ENCODE measurements at places on chromosomes 16 and 17.

- no peak for DNase-seq
These were observed 6.0 kb upstream of the HS3ST3B1 start for GRCh38 chr17:14294876-14295275.

DNA sequence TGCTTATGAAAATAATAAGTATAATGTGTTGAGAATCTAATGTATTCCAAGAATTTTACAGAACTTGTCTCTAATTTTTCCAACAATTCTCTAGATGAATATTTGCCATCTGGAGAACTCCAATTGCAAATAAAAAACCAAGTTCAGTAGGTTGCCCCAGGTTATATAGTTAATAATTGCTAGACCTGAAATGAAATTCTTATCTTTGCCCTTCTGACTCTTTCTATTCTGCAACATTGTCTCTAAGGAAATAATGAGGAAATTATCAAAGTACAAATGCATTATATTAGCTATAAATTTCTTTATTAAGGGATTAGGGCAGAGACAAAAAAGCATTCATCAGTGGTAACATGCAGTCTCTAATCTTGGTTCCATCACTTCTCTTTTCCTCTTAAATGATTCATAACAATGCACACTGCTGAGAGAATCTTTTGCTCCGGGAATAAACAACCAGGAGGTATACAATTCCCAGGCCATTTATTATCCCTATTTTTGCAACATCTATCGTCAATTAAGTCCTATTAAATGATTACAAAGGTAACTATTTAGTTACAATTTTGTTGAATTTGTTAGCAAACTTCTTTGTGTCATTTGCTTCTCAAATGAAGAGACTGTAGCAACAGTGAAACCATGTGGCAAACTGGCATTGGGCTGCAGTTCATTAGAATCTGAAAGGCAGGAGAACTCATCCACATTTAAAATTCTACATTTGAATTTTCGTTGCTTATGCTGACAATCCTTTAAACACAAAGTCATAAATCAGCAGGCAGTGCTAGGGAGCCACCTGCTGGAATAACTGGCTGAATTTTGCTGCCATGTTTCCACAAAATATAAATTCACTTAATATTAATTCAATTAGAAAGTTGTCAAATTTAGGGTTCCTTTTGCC lies 349.6 kb downstream of the KIF2B start:
- no peak for DNase-seq

- DNase-seq: no peak
These were observed 14.7 kb downstream of the MPP2 start for GRCh38 chr17:43892647-43892952.

- no peak for DNase-seq
These were observed 2.2 kb downstream of the C17orf67 start for GRCh38 chr17:56831369-56832095.

DNA sequence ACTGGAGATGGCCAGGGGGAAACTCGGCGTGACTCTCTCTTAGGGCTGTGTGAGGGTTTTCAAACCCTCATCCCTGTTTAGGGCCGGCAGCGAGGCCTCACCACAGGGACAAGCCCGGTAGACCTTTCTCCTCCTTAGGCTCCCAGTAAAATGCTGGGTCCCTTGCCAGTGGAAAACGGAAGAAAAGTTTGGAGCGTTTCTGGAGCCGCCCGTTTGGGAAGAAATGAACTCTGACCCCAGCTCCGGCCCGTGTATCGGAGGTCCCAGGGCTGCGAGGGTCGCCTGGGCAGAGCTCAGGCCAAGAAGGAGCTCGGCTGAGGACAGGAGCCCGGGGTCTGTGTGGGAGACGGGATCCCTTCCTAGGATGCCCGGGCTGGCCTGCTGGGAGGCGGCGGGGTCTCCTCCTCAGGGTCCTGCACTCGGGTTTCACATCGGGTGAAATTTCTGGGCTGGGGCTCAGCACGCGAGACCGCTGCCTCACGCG lies 23.2 kb downstream of the ZNF213 start:
- no peak for DNase-seq

DNA sequence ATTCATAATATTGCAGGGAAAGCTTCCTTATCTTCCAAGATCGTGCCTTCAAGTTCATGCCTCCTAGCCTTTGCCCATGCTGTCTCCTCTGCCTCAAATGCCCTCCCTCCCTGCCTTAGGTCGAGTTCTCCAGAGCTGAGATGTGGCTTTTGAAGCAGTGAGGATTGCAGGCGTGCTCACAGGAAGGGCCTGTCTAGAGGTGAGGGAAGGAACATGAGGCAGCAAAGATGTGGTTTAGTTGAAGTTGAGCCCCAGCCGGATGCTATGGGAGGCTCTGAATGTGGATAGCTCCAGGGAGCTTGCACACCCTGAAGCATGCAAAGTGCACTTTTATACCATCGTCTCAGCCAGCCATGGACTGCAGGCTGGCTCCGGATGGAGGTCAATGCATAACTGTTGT lies 754.6 kb upstream of the EEF2KMT start:
- no peak for DNase-seq

GRCh38 chr16:89453501-89454321 lies 36.6 kb downstream of the ANKRD11 start:
- DNase-seq: no peak

GRCh38 chr16:58024486-58025350 lies 836 bp upstream of the MMP15 start:
- DNase-seq: peak; percentile 18

DNA sequence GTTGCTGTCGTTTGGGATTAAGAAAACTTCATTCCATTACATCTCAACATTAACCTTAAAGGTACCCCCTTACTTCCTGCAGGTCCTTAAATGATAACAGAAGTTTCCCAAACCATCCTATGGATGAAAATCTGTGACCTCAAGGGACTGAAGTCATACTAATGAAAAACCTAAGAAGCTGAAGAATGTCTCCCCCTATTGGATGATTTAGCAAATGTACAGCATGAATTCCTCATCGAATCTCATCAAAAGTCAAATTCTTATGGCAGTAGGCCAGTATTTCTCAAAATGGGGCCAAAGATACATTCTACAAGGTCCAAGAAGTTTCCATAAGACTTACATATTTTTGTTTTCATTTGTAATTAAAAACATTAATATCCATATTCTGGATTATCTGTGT lies 13.5 kb downstream of the SCO1 start:
- no peak for DNase-seq

GRCh38 chr16:16042076-16042475 lies 92.7 kb downstream of the ABCC1 start:
- DNase-seq: no peak

GRCh38 chr16:68041783-68042182 lies 18.7 kb downstream of the DUS2 start:
- DNase-seq: no peak

DNA sequence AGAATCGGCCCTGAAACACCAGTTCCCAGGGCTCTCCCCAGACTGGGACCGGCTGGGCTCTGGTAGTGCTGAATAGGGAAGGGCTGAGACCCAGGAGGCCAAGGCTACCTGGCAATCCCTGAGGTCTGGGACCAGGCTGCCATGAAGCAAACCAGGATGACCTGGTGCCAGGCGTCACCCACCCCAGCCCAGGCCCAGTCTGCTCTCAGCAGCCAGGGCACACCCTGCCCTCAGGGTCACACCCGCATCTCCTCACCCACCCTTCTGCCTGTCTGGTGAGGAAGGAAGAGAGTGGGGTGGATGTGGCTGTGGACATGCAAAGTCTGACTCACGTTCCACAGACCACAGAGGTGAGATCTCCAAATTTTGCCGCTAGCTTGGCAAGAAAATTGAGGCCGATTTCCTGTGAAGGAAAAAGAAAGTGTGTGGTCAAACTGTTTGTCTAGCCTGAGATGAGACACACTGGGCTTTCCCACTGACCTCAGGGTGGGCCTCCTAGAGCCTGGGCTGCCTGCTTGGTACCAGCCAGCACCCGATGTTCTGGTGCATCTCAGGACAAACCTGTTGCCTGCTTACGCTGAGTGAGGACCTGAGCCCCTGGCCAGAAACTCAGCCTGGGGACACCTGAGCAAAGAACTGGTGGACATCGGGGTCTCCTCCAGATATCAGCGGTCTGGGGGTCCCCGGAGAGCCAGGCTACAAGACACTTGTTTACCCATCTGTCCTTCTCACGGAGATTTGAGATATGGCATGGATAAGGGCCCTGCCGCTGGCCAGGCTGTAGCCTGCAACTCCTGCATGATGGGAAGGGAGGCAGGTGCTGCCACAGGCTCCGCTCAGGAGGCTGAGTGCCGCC lies 6.3 kb upstream of the RAB37 start:
- no peak for DNase-seq

- no peak for DNase-seq
These were observed 42.2 kb downstream of the TIMM22 start for GRCh38 chr17:1039123-1039507.

DNA sequence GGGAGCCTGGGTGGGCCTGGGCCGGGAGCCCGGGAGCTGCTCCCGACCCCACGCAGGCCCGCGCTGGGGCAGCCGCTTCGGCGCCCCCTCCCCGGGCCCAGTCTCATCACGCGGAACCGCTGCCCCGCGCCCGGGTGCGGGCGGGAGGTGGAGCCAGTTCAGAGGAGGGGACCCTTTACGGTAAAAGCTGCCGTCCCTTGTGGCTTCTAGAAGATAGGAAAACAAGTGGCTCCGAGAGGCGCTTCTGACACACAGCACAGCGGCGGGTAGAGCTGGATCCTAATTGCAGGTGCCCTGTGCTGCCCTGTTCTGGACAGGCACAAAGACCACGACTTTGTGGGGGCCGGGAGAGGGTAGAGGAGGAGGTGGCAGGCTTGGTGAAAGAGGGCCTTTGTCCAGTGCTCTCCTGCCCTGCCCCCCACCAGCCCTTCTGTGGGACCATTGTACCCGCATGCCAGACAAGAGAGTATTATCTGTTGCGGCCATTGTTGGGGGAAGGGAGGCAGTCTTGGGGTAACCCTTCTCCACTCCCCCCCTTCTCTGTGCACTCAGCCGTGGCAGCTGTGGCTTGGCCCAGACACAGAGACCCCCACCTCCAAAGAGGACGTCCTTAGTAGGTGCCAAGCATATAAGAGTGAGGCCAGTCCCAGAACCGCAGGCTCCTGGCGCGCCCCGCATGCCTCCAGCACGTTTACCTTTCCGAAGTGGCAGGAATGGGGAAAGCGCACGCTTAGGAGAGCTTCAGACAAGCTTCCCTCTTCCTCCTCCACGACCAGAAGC lies 736 bp downstream of the CNP start:
- DNase-seq: peak; percentile 33

Data from stimulated activated CD4-positive, alpha-beta T cell treated with anti-CD3 and anti-CD28 coated beads, Interleukin-4, amount 100 ng/mL, for 1 hour (primary cell).